ENCODE measurements at places on chromosomes 6 and 20.

GRCh38 chr6:92719773-92720172 lies 699.6 kb downstream of the EPHA7 start:
- DNase-seq = no peak

- DNase-seq = no peak
Measured at GRCh38 chr20:32674362-32674789, 635 bp upstream of the C20orf203 start.

- no peak for DNase-seq
Measured at GRCh38 chr6:63816982-63817436, 181.4 kb downstream of the PHF3 start.

- peak; percentile 95 for DNase-seq
Measured at GRCh38 chr6:44221291-44221960, 2.0 kb upstream of the SLC29A1 start.

DNA sequence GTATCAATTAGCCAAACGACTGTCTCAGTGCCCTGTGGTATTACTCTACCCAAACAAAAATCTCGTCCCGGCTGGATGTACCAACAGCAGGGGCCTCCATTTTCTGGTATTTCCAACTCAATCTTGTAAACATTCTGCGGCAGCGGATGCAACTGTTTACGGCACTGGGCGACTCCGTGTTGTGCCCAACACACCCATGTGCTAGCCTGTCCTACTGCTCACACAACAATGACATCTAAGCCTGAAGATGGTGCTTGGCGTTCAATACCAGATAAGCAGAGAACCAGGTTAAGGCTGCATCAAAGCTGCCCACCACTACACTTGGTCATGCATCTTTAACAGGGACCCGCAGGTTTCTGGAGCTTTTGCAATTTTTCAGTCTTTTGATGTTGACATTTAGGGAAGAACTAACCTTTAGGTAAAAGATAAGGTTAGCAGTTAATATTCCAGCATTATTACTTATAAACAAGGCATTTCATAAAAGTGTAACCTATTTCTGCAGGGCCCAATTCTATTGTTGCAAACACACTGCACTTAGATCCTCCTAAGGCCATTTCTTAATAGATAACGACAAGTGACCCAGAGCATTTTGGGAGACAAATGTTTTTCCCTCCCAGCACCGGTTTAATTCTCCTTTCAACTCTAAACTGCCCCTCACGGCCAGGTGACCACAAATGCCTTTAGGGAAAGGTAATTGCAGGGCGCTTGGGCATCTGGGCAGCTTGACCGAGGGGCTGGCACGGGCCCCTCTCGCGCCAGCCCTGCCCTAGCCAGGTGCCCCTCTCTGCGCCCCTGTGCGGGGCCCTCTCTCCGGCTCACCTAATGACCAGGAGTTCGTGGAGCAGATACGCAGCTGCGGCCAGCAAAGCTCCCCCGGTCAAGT lies 945 bp downstream of the FAXC start:
- DNase-seq = no peak

GRCh38 chr20:35978041-35978513 lies 9.7 kb downstream of the CNBD2 start:
- DNase-seq = no peak

- no peak for DNase-seq
Measured at GRCh38 chr6:10964684-10965083, 77.8 kb downstream of the SYCP2L start.

GRCh38 chr6:3410385-3411360 lies 46.2 kb downstream of the SLC22A23 start:
- DNase-seq = no peak

DNA sequence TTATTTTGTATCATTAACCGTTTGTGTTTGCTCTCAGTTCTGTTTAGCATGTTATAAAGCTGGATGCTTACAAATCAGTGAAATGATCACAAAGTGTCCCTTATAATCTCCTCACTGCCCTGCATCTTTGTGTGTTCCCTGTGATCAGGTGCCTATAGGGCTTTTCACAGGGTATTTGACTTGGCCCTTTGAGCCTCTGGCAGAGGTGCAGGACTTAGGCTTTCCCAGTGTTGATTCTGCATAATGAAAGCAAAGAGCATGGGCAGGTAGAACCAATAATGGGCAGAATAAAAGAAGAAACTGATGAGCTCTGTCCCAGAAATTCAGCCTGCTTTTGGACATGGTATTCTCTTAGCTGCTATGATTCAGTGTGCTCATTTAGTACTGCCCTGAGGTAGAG lies 16.9 kb upstream of the PBOV1 start:
- DNase-seq = no peak

DNA sequence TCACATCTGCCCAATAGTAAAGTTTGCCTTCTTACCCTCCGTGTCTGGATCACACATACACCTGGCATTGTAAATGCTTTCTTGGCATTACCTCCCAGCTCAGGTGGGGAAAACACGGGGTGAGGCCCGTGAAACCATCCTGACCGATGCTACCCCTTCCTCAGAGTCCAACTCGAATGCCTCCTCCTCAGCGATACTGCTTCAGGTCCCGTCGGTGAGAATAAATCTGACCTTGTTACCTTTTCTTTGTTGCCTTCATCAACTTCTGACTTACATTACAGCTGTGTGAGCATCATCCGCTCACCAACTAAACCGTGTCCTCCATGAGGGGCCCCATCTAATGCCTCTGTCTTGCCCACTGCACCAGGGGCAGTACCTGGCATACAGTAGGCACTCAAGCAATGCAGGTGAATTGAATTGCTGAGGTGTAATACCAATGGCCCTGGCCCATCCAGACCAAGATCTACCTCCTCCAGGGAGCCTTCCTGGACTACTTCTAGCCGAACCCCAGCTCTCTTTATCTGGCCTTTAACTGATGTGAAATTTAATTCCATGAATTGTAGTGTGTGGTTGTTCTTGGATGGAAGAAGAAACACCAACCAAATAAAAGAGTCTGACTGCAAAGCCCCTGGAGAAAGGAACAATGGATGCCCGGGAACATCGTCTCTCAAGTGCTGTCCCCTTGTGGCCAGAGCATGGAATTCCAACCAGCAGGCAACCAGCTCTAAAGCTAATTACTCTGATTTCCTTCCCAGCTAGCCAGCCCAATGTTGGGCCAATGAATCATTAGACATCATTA lies 141.5 kb downstream of the ANKRD60 start:
- DNase-seq = no peak
